D341Med (cell line): ENCODE measurements at places on chromosomes 4 and X.

DNA sequence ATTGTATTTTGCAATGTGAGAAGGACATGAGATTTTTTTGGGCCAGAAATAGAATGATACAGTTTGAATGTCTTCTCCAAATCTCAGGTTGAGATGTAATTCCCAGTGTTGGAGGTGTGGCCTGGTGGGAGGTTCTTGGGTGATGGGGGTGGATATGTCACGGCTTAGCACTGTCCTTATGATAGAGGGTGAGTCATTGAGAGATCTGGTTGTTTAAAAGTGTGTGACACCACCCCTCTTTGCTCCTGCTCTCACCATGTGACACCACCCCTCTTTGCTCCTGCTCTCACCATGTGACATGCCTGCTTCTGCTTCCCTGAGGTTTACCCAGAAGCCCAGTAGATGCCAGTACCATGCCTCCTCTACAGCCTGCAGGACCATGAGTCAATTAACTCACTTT is 1226.9 kb downstream of the PCDH7 start:
- DNase-seq = no peak

DNA sequence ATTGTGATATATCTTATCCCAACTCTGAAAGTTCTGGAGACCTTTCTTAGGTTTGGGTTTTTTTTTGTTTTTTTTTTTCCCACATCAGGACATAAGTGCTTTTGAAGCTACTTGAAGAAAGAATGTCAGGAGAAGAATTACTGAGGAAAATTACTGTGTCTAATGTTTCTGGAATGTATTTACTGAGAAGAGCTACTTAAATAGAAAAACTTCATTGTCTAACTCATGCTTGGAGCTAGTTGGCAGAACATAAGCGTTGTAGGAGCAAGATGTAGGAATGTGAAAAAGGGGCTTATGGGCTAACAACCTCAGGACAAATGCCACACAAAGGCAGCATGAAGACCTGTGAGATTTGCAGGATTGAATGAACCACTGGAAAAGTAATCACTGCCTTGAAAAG is 166.6 kb upstream of the GLRA2 start:
- DNase-seq = no peak

GRCh38 chr4:70183168-70183939 is 12.2 kb upstream of the ODAM start:
- peak; percentile 44 for DNase-seq

- no peak for DNase-seq
These were observed 20.2 kb downstream of the CETN2 start for GRCh38 chrX:152810403-152810802.

DNA sequence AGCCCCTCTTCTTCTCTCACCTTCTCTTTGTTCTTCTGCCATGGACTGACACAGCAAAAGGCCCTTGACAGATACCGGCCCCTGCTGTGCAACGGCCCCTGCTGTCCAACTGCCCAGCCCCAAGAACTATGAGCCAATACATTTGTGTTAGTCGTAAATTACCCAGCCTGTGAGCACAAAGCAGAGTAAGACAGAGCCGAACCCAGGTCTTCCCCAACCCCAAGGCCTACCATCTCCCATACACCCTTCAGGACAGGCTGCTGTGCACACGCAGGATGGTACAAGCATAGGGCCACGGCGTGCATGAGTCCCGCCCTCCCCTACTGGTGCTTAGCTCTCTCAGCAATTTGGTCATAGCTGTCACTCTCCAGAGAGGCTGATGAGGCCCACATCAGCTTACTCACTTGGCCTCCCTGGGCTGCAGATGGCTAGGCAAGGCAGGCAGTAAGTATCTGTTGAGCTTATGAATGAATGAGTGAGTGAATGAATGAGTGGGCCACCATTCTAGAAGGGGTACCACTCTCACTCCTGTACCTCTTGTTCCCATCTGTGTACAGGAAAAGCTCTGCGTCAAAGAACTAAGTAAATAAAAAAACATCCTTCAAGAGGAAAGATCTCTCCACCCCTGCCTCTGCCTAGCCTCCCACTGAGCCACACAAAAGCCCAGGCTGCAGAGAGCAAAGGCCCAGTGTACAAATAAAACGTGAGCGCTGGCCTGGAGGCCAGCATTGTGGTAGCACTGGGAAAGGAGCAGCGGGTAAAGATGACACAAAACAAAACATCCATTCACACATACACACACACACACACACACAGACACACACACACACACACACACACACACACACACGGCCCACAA is 13.9 kb downstream of the WDR1 start:
- no peak for DNase-seq

DNA sequence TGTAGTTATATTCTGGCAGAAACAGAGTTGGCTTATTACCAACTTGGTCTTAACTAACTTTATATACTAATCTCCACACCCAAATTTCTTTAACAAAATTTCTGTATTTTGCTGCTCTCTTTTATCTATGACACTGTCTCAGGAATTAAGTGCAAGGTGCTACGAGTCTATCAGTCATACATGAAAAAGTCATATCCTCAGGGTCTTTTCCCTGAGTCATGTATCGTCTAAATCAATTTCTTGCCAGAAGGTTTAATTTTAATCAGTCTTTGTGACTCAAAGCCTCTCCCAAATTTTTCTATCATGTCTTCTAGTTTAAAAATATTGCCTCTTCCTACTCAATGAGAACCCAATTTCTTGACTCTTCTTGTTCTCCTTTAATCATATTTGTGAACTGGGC is 1803.6 kb upstream of the PCDH7 start:
- DNase-seq = no peak

GRCh38 chr4:149065753-149066152 is 623.5 kb upstream of the NR3C2 start:
- no peak for DNase-seq

- no peak for DNase-seq
These were observed 1.4 kb downstream of the DDX3X start for GRCh38 chrX:41335198-41335957.

DNA sequence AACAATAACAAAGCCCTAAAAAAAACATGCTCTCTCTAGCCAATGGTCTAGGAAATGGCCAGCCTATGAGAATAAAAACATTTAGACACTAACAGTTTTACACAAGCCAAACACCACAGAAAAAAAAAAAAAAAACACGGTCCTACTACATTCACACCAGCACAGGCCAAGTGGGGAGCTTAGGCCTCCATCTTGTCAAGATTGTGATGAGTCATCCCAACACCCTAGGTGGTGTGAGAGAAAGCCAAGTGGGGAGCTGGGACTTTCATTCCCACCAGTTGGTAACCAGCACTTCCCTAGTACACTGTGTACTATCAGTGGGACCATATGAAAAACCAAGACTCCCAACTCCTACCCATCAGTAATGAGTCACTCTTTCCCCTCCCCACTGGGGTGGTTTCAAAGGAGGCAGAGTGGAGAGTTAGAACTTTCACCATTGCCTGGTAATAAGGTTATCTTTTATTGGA is 95.6 kb downstream of the ADAMTS3 start:
- DNase-seq = no peak

DNA sequence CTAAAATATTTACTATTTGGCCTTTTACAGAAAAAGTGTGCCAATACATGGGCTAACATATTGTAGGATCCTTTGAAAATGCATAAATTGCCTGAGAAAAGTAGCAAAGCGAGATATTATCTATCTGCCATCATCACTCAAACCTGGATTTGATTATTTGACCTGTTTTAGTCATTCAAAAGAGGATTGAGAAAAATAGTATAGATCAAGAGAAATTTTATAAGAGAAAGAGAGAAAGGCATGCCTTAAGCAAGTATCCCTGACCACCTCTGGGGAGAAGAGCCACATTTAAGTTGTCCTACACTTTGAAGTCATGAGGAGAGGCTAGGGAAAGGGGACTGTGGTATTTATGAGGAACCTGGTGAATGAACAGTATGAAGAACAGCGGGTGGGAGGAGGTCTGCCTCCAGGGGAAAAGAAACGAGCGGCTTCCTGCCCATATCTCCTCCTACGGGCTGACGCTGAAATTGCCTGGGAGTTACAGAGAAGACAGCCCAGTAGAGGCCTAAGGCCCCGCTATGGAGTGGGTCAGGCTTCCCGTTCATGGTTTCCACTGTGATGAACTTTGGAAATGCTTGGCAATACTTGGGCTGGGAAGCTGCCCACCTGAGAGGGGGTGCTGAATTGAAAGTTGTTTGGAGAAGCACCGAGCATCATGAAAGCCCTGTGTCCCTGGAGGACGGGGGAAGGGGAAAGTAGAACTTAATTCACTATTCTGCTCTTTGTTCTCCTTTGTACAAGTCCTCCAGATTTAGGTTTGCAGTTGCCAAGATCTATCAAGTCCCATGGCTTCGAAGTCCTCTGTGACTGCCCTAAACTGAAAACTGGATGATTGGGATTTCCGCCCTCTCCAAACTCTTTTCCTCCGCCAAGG is 106.9 kb upstream of the ACSL4 start:
- no peak for DNase-seq

- no peak for DNase-seq
These were observed 28.5 kb downstream of the PJA1 start for GRCh38 chrX:69136546-69137331.

DNA sequence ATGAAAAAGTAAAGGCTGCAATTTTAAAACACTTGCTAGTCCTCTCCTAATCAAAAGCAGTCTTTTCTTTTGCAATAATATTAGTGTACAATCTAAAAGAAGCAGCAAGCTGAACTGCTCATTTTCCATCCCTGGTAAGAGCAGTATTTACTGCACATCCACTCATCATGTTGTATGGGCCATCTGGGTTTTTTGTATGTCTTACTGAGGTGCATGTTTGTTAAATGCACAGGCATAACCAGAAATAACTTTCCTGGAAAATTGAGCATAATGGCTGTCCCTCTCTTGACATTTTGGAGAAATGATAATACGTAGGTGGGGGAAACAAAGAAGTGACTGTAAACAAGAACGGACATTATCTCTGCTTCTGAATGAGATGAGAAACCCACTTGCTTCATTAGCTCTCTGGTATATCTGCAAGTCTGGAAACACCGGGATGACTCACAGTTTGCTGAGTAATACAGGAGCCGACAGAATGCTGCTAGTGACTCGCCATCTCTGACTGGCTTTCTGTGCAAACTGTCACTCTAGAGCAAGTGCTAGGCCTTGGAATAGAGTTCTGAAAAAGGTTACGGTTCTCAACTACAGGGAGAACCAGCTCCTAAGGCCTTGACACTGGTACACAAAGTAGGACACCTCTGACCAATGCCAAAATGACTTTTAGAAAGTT is 85.7 kb upstream of the MTM1 start:
- DNase-seq = no peak

GRCh38 chrX:24025741-24026403 is 1.1 kb downstream of the KLHL15 start:
- no peak for DNase-seq

DNA sequence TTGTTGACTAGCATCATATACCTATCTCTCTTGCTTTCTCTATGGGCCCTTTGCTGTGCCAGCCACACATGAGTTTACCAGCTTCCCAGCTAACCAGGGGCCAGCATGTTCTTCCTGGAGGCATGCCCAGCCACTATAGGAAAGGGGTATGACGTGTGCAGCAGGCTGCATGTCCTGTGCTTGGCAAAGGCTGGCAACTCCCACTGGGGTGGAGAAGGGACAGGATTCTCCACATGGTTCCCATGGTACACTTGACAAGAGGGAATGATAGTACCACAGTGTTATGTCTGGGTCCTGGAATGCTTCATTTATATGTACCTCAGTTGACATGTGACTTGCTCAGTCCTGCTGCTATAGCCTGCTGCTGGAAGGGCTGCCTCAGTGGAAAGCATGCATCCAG is 78.8 kb downstream of the TMEM164 start:
- DNase-seq = no peak

DNA sequence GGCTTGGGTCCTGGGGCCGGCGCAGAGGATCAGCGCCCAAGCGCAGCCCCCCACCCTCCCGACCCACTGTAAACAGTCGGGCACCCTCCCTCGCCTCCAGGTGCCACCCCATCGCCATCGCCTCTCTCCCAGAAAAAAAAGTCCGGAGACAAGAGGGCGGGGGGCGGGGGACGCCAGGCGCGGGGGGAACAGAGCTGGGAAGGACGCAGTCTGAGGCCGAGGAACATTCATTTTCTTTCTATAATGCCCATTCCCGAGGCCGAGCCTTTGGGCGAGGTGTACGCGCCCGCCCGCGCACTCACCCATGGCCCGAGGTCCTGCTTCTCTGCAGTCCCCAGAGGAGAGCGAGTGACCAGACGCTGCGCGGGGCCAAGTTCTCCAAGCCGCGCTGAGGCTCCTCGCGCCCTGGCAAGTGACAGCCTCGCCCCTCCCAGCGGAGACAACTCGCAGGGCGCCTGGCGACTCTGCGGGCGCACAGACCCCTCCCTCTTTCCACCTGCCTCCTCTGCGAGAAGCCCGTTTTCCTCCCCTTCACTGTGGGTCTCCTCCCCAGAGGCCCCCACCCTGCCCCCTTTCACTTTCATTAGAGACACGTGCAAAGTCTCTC is 63.5 kb upstream of the WDR17 start:
- DNase-seq = peak; percentile 81

DNA sequence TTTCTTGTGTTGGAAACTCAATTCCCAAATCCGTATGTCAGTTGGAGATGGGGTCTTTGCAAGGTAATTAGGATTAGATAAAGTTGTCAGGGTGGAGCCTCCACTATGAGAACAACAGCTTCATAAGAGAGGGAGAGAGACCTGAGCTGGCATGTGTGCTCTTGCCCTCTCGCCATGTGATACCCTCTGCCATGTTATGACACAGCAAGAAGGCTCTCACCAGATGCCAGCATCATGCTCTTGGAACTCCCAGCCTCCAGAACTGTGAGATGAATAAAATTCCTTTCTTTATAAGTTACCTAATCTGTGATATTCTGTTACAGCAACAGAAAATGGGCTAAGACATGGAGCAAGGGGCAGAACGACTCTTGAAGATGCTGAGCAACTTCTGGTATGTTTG is 201.9 kb upstream of the BOD1L1 start:
- DNase-seq = no peak

DNA sequence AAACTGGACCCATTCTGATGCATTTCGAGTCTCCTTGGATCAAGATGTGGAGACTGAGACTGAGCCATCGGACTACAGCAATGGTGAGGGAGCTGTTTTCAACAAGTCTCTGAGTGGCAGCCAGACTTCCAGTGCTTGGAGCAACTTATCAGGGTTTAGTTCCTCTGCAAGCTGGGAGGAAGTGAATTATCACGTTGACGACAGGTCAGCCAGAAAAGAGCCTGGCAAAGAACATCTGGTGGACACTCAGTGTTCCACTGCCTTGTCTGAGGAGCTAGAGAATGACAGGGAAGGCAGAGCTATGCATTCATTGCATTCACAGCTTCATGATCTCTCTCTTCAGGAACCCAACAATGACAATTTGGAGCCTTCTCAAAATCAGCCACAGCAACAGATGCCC is 84.8 kb downstream of the NEUROG2 start:
- DNase-seq = no peak

- DNase-seq = no peak
These were observed 376.7 kb upstream of the KLHL4 start for GRCh38 chrX:87140800-87141483.

GRCh38 chr4:77600521-77601451 is 4.8 kb upstream of the CXCL13 start:
- DNase-seq = peak; percentile 66

- DNase-seq = peak; percentile 35
These were observed 52.5 kb downstream of the LINC00632 start for GRCh38 chrX:140762061-140762460.

DNA sequence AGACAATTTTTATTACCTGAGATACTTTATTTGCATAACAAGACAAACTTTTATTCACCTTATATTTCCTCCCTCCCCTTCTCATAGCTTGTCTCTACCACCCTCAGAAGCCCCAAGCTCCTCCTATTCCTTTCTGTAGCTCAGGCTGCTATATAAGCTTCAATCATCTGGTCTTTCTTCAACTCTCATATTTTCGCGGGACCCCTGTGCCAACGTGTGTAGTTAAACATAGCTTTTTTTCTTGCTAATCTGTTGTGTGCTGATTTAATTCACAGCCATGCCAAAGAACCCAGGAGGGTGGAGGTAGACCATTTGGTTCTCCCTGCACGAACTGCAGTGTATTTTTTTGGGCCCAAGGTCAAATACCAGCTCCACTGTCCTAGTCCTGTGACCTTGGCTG is 21.1 kb upstream of the CD38 start:
- DNase-seq = no peak
